ENCODE measurements at places on chromosomes 1 and 21. TPM values are rescaled to one million over a fixed set of nuclear protein-coding genes. Genes with fewer than 3 reads are reported as not detected.

AMY1A gene
- 1.9 TPM for polyA plus RNA-seq

RGS5 gene
- 26.2 TPM for polyA plus RNA-seq

FNDC10 gene
- 0.80 TPM for polyA plus RNA-seq

KCNK1 gene
- 6.3 TPM for polyA plus RNA-seq

KCNE1 gene
- 0.94 TPM for polyA plus RNA-seq

- no peak for DNase-seq
Observed at GRCh38 chr1:194175251-194175650, 988.8 kb upstream of the B3GALT2 start.
